Activated T-cell treated with anti-CD3 and anti-CD28 coated beads for 1 hour (primary cell): ENCODE measurements at places on chromosomes 1 and 21.

- no peak for DNase-seq
These were observed 163.9 kb downstream of the TSEN15 start for GRCh38 chr1:184215274-184215925.

DNA sequence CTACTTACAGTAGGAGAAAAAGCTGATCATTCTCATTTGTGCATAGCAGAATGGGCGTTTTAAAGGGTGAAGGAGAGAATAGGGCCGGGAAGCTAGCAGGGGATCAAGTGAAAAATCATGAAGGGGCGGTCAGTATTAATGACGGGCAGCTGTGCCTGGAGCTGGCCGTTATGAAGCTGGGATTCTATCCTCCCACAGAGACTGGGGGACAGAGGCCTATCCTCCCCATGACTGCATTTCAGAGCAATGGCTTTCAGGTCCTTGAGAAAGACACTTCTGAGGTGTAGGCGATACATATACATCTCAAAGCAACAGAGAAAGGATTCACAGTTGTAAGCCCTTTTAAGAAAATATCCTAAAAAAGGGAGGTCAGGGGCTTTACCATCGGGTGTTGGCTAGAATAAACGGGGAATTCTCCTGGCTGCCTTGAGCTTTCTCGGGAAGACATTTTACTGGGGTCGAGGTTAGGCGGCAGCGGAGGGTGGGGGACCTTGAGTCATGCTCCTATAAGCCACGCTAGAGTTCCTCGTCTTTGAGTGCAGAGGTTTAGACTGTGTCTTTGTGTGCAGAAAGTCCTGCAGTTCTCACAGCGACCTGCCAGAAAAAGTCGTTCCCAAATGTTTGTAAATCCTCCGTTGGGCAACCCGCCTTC is 559 bp upstream of the MTARC2 start:
- DNase-seq: no peak

DNA sequence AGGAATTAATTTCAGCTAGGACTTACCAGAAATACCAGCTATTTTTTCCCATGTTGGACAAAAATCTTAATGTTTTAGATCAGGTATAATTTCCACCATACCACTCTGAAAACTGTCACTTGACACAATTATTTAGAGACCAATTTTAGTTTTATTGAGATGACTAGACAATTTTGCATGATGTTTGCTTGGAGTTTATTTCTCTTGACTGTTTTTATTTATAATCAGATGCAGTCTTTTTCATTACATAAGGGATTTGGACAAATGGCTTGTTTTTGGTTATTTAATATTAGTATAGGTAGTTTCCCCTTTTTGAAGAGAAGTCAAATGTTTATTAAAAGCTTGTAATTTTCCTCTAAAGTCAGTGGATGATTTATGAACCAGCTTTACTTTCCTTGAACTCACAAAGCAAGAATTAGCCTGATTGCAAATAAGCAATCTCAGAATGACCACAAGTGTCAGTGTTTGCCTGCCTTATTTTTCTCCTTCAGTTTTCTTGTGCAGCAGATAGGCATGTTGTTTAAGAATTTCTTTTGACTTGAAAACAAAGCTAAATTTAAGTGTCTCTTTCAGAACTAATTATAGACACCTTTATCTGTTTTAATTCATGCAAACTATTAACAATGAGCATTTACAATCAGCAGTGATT is 3.8 kb upstream of the B3GALT2 start:
- DNase-seq: no peak

- no peak for DNase-seq
These were observed 43.4 kb downstream of the SLC22A15 start for GRCh38 chr1:116019653-116020253.

GRCh38 chr1:95183952-95184351 is 50.1 kb upstream of the RWDD3 start:
- DNase-seq: no peak

DNA sequence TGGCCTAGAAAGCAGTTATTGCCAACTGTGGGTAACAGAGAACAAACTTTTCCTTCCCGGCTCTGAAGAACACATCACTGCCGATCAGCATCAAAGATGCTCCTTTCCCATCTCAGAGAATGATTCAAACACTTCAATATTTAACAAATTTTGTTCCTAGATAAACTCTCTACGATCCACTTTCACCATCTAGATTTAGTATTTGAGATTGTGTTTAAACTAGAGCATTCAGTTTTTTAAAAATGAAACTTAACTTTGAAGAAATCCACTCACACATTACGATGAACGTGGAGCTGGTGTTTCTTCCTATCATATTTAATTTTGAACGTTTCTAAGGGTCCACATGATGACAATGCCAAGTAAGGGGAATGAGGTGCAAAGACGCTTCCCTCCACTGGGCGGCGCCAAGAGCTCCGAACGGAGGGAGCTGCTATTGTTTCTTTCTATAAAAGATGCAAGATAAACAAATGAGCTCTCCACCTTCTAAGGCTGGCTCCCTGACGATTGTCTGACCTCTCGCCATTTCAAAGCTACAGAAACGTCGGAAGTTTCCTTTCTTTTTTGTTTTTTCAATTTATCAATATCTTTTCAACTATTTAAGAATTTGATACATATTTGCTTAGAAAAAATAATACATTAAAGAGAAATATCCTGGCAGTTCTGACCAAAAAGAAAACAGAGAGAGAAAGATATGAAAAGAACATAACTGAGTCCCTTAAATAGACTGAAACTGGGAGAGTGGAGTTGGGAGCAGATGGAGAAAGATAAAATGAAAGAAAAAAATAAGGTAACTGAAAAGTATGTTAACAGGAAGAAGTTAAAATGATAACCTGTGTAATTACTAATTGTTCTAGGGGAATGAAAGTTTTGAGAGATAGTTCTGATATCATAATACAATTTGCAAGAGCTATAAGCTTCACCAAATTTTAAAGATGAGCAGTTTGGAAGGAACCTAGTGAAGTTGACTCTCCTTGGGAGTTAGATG is 4.4 kb upstream of the BARHL2 start:
- no peak for DNase-seq

GRCh38 chr1:45883658-45884057 is 80.2 kb downstream of the MAST2 start:
- DNase-seq: no peak

GRCh38 chr1:15139654-15140350 is 13.7 kb upstream of the TMEM51 start:
- no peak for DNase-seq

GRCh38 chr1:66069976-66070876 is 277.5 kb downstream of the PDE4B start:
- no peak for DNase-seq

- no peak for DNase-seq
These were observed 26.3 kb downstream of the ADAMTS1 start for GRCh38 chr21:26818906-26819305.

- DNase-seq: no peak
These were observed 124.3 kb upstream of the GADD45A start for GRCh38 chr1:67560580-67561255.

GRCh38 chr1:19163261-19163660 is 46.8 kb downstream of the UBR4 start:
- DNase-seq: no peak

GRCh38 chr1:171873664-171874063 is 32.4 kb downstream of the DNM3 start:
- DNase-seq: no peak

GRCh38 chr1:109718495-109718894 is 6.4 kb downstream of the GSTM5 start:
- DNase-seq: no peak
